ENCODE measurements at places on chromosomes 6 and 20.
A peak's percentile ranks its signal among the peaks of the same experiment; 100 is the strongest.

- DNase-seq: peak; percentile 90
These were observed 6.3 kb upstream of the PARD6B start for GRCh38 chr20:50724851-50725723.

- no peak for DNase-seq
These were observed 577.2 kb upstream of the FLRT3 start for GRCh38 chr20:14914633-14915032.

- DNase-seq: no peak
These were observed 5.5 kb upstream of the CDSN start for GRCh38 chr6:31125586-31126363.

DNA sequence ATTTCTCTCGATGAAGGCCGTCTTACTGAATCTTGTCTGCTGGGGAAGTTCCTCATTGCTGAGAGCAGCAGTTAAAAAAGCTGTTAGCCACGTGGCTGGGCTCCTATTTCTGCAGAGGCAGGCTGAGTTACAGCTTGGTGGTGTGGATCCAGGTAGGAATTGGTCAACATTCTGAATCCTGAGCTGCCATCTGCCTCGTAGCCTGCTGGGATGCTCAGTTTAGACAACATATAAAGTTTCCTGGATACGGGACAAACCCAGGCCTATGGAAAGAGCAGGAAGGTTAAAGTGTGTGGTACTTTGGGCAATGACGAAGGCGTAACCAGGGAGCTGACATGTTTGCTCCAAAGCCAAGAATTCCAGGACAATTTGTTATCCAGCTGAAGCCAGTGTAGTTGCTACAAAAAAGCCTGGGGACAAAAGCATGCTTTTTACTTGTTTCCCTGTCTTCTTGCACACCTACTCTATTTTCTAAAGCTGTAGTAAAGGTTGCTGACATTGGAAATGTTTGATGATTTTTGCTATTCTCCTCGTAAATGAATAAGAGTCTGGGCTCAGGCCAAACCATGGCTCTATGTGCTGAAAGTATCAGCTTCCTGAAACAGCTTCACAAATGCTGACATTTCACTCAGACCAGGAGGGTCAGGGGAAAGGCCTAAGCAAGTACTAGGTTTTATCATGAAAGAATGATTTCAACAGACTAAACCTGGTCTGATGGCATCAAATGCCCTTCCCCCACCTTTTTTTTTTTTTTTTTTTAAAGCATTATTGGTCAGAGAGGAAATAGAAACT, 12.4 kb upstream of the MYLK2 start:
- no peak for DNase-seq

DNA sequence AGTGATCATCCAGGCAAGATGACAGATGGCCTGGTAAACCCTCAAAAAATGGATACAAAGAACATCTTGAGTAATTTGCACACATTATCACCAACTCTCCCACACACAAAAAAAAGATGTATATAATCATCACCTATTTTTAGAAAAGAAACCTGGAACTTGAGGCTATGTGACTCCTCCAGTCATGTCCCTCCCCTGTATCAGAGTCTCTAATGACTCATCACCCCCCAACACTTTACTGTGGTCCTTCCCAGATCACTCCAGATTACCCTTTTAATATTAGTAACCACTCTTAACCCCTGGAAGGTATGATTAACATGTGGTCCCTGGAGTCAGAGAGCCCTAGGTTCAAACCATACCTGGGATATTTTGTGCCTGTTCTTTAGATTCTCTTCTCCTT, 144.8 kb downstream of the ZNF217 start:
- DNase-seq: no peak

DNA sequence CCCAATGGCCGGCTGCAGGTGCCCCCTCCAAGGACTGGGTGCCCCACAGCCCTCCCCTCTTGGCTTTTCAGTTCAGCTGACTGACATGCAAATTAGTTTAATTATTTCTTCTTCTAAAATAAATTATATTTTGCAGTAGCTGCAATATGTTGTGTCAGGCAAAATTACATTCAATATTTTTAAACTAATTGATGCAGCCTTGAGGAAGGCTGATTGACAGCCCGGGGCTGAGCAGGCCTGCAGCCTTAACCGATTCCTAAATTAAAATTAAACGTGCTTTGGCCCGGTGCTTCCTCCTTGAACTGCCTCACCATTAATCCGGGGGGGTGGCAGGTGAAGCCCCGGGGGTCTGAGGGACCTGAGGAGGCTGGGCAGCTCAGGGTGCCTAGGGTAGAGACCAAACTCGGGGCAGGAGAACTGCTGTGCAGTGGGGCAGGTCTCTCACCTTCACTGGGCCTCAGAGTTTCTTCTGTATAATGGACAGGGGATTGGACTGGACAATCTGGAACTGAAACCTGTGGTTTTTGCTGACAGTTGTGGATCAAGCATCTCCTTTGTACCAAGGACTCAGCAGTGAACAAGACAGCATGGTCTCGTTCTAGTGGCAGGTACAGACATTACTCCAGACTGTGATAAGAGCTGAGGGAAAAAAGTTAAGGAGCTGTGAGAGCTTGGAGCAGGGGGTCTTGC, 72.5 kb downstream of the CD40 start:
- no peak for DNase-seq

- DNase-seq: no peak
These were observed 92.4 kb downstream of the EYA2 start for GRCh38 chr20:46987001-46987400.

- DNase-seq: no peak
These were observed 97.4 kb downstream of the PHACTR1 start for GRCh38 chr6:12814015-12814414.

- no peak for DNase-seq
These were observed 1.5 kb downstream of the FAM135A start for GRCh38 chr6:70414813-70415212.

DNA sequence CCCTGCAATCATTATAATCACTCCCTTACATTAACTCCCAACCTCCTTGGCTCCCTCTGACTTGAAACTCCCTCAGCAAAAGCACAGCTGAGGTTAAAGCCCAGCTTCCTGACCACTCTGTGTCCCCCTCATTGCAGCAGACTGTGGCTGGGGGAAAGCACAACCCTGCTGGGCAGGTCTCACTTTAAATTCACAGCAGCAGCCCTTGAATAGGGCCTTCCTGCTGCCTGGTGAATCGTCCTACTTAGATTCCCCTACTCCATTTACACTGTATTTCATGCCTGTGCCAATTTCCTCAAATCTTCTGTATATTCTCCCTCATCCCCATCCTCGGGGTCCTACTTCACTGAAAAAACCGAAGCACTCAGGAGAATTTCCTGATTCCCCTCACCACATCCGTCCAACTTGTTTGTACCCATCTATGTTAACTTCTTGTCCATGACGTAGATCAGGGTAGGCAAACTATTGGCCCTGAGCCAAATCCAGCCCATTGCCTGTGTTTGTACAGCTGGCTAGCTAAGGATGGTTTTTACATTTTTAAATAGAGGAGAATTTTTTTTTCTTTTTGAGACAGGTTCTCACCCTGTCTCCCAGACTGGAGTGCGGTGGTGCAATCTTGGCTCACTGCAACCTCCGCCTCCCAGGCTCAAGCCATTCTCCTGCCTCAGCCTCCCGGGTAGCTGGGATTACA, 31.5 kb upstream of the GCM1 start:
- peak; percentile 32 for DNase-seq

DNA sequence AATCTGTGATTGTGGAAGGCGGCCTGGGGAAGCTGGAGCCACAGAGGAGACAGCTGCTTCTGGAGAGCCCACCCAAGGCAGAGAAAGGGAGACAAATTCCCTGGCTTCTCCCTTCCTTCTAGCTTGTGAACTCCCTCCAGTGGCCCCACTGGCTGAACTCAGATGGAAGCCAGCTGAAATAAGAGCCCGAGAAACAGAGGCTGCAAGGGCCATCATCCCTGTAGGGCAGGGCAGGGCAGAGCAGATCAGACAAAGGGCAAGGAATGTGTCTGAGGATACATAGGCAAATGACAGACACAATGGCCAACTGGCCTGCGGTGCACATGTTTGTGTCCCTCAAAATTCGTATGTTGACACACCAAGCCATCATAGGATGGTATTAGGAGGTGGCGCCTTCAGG, 25.3 kb downstream of the MDFI start:
- no peak for DNase-seq

DNA sequence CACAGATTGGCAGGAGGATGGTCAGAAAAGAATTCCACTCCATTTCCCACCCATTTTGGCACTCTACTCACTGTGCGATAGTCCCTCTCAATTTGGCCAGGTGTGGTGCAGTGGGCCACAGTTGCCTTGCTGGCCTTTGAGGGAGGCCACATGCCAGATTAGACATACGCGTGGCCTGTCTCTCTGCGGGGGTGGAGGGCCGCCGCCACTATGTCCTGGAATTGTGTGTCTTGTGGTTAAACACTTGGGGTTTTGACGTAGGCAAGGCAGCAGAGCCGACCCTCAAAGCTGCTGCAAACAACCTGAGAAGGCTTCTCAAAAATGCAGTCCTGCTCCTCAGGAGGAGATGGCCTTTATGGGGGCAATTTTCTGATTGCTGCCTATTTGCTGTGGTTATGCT, 4.9 kb upstream of the DAAM2 start:
- DNase-seq: no peak

GRCh38 chr6:111709615-111710398, 104.1 kb upstream of the TRAF3IP2 start:
- peak; percentile 67 for DNase-seq

DNA sequence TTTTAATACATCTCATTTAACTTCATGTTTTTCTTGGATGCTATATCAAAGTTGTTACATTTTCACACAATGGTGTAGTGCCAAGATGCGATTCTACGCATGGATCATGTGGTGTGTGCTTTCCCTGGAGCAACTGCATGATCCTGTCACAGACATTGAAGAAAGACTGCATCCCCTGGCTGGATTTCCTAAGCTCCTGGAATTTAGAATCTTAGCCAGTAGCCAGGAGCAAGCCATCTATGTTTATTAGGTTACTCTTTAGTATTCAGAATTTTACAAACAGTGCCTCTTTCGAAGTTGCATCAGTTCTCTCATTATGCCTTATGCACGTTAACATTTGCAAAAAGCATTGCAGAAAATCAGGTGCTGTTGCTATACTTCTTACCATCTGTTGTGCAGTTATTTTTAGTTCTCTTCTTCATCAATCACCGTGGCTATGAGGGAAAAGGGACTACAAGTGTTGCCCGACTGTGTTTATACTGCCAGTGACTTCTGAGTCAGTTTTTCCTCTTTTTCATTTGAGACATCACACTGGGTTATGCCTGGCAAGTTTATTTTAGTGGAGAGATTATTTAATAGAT, 584.2 kb downstream of the BCKDHB start:
- no peak for DNase-seq

DNA sequence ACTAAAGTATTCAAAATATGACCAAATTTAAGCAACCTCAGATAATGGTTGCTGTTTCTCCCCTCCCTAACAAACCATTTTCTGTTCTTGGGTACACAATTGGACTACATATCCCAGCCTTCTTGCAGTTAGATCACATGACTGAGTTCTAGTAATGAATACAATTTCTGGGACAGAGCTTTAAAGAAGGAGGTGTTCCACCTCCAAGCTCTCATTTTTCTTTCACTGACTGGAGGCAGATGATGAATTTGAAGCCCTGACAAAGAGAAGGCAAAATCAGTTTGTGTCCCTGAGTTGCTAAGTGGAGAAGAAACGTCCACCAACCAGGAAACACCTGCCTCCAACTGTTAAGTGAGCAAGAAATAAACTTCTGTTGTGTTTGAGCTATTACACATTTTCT, 117.2 kb downstream of the LCA5 start:
- no peak for DNase-seq

- DNase-seq: no peak
These were observed 718.5 kb downstream of the RFPL4B start for GRCh38 chr6:113065611-113066010.

- no peak for DNase-seq
These were observed 337.4 kb downstream of the TAF4 start for GRCh38 chr20:61728326-61728725.

DNA sequence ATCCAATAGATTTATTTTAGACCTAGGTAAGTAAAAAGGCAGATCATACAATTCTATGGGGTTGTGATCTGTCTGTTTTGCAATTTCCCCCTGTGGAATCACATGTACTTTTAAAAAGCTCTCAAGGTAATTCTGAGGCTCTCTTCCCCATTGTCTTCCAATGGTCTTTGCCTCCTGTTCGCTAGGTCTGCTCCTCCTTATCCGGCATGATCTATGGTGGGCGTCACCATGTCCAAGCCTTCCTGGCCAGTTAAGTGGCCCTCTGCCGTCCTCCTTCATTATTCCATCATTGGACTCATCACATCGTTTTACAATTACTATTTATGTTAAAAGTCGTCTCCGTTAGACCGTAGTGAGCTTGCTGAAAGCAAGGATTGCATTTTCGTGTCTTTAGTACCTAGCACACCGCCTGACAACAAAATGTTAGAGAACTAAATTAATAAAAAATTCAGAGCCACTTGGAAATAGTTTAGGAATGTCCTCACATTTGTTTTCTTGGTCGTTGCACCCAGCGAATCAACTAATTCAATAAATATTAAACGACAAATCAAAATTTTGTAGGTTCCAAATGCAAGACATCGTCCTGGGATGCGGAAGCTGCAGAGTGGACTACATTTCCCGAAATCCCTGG, 2.2 kb upstream of the STXBP5 start:
- DNase-seq: no peak

DNA sequence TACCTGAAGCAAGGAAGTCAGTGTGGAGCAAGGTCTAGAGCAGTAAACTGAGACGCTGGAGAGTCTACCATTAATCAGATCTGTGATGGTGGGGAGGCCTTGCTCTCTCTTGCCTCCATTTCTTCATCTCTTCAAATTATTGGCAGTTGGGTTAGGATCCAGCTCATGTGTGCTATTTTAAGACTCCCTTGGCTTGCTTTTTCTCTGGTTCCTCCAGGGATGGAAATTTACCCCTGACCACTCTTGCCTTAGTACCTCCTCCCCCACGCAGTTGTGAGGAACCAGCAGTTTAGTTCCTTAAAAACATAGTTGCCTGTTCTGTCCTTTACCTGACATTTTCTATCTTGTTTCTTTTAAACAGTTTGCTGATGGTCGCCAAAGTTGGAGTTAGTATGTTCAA, 7.4 kb downstream of the TMEM14C start:
- DNase-seq: no peak

DNA sequence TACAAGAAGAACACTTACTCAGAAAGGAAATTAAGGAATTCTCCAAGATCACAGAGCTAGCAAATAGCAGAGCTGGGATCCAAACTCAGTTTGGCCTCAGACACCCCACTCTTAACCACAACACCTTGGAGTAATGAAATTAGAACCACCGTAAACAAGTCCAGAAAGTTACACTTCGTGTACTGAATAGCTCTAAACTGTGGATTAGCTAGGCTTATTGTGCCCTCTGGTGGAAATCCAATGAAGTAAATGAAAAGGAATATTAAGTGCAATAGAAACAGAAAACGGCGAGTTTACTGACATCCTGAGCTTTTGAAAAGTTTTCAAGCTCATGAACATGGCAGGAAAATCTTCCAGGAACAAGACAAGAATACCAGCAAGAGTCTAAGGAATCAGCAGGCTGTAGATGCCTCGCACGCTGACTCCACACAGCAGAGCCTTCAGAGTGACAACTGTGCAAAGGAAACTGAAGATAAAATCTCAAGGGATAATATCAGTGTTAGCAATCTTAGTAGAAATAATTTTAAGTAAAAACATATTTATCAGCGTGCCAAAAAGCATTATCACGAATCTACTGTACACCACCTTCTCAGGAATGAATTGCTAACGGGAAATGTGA, 34.6 kb downstream of the FBXO5 start:
- no peak for DNase-seq

Measured in activated CD4-positive, alpha-beta T cell treated with anti-CD3 and anti-CD28 coated beads for 48 hours (primary cell).